ENCODE measurements at places on chromosomes 13 and 19. TPM values are rescaled to one million over a fixed set of nuclear protein-coding genes. Genes with fewer than 3 reads are reported as not detected.

- peak overlapping the region; percentile 56 for H3K4me3 ChIP-seq
- no peak overlapping the region for H3K27ac ChIP-seq
- H3K4me1 ChIP-seq: no peaks in the 10 kb centered on the region
- peak; percentile 64 for DNase-seq
Measured at GRCh38 chr19:6476155-6476895, 5.3 kb downstream of the DENND1C start.

GRCh38 chr13:112961457-112962369 is 7.3 kb upstream of the MCF2L start:
- no peaks in the 10 kb centered on the region for H3K36me3 ChIP-seq
- no peak overlapping the region for H3K27ac ChIP-seq
- H3K27me3 ChIP-seq: peaks cover 13% of the 10 kb centered on the region
- no peak overlapping the region for H3K4me3 ChIP-seq
- DNase-seq: no peak

- H3K36me3 ChIP-seq: peaks cover 12% of the 10 kb centered on the region
- H3K4me3 ChIP-seq: no peak overlapping the region
- peak overlapping the region; percentile 69 for H3K27ac ChIP-seq
- H3K4me1 ChIP-seq: peaks cover 22% of the 10 kb centered on the region
- no peaks in the 10 kb centered on the region for H3K27me3 ChIP-seq
Measured at GRCh38 chr13:33245505-33246158, 39.9 kb downstream of the STARD13 start.

DNA sequence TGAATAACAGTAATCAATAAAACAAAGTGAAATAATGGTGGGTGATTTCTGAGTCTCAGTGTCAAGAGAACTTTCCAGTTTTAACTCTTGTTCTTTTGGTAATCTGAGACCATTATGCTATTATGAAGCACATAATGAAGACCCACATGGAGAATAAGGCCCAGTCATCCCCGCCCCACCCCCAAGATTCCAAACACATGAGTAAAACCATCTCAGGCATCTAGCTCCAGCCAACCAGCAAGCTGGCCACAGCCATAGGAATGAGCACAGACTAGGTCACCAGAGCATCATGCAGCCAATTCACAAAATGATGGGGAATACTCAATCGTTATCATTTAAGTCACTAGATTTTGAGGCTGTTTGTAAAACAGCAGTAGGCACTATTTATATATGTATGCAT is 1769.0 kb upstream of the PCDH20 start:
- no peak overlapping the region for H3K27ac ChIP-seq
- no peak for DNase-seq
- H3K36me3 ChIP-seq: peaks cover 2% of the 10 kb centered on the region
- peaks cover 6% of the 10 kb centered on the region for H3K4me1 ChIP-seq

DNA sequence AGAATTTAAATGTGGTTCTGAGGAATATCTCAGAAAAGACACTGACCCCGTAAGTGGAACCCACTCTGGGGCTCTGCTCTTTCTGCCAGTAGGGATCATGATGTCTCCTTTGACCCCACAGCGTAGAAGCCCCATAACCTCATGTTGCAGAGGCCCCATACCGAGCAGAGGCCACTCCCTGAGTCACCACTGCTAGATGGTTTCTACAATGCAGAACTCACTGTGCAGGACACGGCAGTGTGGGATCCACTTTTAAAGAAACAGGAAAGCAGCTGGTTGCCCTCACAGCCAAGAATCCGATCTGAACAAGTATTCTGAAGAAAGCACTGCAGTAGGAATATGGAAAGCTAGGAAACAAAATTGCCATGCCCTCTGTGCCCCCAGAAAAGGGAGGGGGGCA is 4.2 kb downstream of the SLC7A1 start:
- H3K27me3 ChIP-seq: peaks cover 6% of the 10 kb centered on the region
- peaks cover 8% of the 10 kb centered on the region for H3K4me1 ChIP-seq
- H3K27ac ChIP-seq: no peak overlapping the region
- peaks cover 6% of the 10 kb centered on the region for H3K36me3 ChIP-seq
- DNase-seq: no peak

DNA sequence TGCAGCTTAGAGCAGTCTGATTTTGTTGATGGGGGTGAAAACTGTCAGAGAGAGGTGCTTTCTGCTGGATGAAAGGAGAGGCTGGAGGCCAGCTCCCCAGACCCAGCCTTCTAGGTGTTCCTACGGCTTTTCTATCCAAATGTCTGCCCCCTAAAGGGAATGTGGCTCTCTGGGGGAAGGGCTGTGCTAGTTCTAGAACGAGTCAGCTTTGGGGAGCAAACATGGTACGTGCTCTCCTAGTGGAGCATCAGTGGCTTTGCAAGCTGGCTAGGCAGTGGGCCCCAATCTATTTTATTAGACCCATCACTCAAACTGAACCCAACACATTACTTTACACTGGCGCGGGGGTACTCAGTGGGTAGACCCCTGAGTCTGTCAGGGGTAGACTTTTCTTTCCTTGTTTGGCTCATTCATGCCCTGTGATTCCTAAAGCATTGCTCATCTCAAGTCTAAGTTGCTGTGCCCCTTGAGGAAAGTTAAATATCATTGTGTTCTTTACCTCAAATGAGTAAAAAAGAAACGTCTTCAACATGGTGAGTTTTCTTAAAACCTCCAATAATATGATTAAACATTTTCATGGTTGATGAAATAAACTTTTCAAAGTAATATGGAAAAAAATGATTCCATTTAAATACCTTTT is 254.9 kb downstream of the DLEU7 start:
- DNase-seq: no peak
- no peak overlapping the region for H3K4me3 ChIP-seq
- peaks cover 34% of the 10 kb centered on the region for H3K4me1 ChIP-seq
- no peaks in the 10 kb centered on the region for H3K36me3 ChIP-seq
- H3K27me3 ChIP-seq: no peaks in the 10 kb centered on the region

- DNase-seq: no peak
- H3K27ac ChIP-seq: no peak overlapping the region
- H3K4me3 ChIP-seq: no peak overlapping the region
- H3K36me3 ChIP-seq: peaks cover 58% of the 10 kb centered on the region
- H3K27me3 ChIP-seq: no peaks in the 10 kb centered on the region
Measured at GRCh38 chr19:21158523-21159135, 16.8 kb downstream of the ZNF431 start.

GRCh38 chr13:22227895-22228294 is 557.0 kb downstream of the FGF9 start:
- no peaks in the 10 kb centered on the region for H3K27me3 ChIP-seq
- no peaks in the 10 kb centered on the region for H3K36me3 ChIP-seq
- no peak overlapping the region for H3K4me3 ChIP-seq
- no peak for DNase-seq

GRCh38 chr19:30374539-30374864 is 2.3 kb downstream of the ZNF536 start:
- peaks cover 86% of the 10 kb centered on the region for H3K27me3 ChIP-seq
- no peaks in the 10 kb centered on the region for H3K36me3 ChIP-seq
- peak overlapping the region; percentile 39 for H3K4me3 ChIP-seq
- H3K4me1 ChIP-seq: peaks cover 18% of the 10 kb centered on the region

DNA sequence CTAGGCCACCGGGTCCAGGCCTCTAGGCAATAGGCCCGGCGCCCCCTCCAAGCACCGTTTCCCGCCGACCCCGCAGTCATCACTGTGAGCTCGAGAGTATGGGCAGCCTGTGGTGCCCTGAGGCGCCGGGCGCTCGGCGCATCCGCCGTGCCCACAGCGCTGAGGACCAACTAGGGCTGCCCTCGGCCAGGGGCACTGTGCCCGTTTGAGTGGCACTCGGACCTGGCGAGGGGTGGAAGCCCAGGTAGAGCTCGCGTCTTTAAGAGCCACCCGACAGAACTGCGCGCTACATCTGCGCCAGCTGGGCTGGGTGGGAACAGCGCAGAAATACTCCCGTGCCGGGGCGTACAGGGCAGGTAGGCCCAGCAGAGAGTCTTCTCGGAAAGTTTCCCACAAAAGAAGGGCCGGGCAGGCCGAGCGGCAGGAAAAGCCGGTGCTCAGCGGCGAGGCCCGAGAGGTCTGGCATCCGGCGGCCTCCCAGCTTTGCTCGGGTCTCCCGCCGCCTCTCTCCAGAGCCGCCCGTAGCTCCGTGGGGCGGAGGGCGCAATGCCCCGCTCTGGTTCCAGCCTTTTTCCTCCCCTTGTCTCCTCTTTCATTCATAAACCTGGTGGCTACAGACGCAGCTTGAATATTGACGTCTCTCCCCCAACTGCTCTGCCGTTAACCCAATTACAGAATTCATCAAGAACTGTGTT is 5.4 kb upstream of the SOX1 start:
- no peak for DNase-seq
- peaks cover 7% of the 10 kb centered on the region for H3K4me1 ChIP-seq
- no peak overlapping the region for H3K27ac ChIP-seq
- no peak overlapping the region for H3K4me3 ChIP-seq
- H3K36me3 ChIP-seq: peaks cover 2% of the 10 kb centered on the region
- peaks cover 96% of the 10 kb centered on the region for H3K27me3 ChIP-seq

Gene CIRBP
- 670 TPM for total RNA-seq

Gene ZNF763
- total RNA-seq: 7.2 TPM

Gene PSG1
- not detected for total RNA-seq

Gene SBK2
- 0.97 TPM for total RNA-seq

Gene C13orf46
- total RNA-seq: 0.54 TPM

All from mesothelial cell of epicardium (in vitro differentiated cells).